ENCODE measurements at places on chromosomes 6 and 20.

- DNase-seq: no peak
Measured at GRCh38 chr6:32355018-32355417, 16.7 kb downstream of the TSBP1 start.

DNA sequence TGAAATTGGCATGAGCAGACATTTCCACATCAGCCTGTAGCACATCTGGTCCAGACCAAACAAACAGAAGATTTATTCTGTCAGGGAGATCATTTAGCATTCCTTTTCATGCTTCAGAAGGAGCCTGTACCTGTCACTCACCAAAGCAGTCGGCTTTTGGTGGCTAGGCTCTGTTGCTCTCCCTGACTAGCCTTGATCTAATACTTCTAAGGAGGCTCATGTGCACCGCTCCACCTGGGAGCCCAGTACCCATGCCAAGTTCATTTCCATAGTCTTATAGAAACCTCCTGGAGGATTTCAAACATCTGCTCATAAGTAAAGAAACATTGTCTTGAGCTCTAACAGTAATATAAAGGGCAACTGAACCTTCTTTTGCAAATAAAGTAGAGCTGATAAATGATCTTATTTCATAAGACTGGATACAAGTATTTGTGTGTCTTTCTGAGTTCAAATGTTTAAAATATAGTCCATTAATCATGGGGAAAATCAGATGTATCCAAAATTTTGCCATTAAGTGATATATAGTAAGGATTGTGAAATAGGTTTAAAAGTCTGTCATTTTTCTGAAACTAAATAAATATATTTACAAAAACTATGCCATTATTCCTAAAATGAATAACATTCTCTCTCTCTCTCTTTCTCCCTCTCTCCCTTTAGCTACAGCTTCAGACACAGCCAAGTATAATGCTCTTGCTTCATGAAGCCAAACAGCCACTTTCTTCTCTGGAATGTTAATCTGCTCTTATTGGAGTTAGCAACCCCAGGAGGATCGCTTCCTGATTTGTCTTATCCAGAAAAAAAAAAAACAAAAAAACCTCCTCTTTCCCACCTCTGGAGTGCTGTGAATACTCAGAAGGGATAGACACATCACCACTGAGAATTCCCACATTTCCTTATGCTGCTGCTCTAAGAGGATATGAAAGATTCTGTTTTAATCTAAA, 192.7 kb upstream of the TFAP2D start:
- no peak for DNase-seq

- DNase-seq: no peak
Measured at GRCh38 chr6:15672291-15672690, 9.5 kb upstream of the DTNBP1 start.

DNA sequence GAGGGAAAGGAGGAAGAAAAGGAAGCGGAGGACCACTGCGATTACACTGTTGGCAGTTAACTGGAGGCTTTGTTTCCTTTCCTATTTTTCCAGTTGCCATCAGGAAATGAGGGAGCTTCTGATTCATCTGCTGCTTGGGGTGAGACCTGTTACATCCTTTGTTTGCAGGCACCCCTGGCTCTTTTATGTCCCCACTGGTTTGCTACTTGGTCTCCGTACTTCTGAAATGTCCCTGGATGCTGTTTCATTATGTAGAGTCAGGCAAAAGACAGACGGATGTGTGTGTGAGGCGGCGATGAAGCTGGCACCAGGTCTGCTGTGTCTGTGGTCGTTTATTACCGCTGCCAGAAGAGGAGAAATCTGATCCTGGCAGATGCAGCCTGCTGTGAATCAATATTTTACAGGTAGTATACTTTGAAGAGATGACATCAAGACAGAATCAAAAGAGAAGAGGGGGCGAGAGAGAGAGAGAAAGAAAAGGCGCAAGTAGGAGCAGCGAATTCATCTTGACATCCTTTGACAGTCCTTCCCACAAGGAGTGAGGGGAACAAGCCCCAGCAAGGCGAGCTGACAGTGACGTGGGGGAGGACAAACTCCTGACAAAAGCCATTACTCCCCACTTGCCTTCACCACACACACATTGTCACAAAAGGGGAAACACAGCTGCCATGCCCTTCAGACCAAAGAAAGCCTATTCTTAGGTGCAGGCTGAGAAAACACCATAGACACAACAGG, 145.9 kb upstream of the FBXL4 start:
- DNase-seq: no peak

DNA sequence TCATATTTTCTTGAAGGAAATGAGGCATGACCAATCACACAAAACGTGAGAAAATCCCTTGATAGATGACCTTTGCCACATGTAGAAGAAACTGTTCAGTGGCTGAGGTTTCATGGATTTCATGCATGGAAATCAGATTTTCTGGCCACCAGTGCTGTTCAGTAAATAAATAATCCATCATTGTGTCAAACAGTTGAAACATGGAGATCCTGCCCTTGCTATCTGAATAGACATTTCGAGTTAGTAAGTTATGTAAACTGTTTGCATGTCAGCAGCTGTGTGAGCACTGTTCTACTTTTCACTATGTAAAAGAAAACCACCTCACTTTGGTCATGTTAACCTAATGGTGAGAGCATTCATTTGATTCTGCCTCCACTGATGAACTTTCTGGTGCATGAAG, 793.9 kb upstream of the EPHA7 start:
- DNase-seq: no peak

DNA sequence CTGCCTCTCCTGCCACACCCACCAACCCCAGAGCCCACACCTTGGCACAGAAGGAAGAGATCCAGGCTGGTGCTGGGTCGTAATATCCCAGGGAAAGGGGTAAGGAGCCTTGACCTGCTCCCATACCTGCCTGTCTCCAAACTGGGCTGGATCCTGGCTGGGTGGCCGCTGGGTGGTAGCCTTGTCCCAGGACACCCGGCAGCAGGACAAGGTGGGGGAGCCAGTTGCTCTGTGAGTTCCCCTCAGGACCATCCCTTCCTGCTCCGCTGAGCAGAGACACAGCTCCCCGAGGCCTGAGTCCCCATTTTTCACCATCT, 58.8 kb downstream of the UBE2V1 start:
- DNase-seq: no peak

DNA sequence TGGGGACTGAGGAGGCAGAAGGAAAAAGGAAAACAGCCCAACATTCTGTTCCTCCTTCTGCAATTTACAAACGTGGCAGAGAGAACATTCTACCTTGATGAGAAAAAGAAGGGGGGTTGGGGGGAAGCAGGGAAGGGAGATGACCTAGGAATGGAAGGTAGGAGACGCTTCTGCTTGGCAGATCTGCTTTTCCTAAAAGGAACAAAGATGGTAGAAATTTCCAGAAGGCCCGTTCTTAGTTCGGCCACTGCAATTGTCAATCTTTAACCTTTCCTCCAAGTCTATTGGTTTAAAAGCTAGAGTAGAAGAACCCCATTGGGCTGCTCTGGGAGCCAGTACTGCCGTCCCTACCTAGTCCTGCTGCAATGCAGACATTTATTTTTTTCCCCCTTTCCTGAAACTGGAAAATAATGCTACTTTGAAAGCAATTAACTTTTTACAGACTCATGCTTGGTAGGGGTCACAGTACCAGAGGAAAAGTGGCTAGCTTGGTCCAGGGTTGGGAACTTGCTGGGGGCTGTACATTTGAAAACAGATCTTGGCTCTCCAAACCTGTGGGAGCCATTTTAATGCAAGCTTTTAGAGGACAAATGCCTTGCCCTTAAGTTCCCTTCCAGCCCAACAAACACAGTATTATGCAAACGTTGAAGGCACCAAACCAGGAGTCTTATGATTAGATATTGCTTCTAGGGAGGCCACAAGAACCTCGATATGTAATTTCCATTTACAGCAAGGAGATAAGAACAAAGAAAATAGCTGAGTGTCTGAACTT, 2.6 kb downstream of the ZMYND8 start:
- no peak for DNase-seq

GRCh38 chr6:158894193-158894592, 75.0 kb upstream of the EZR start:
- no peak for DNase-seq

DNA sequence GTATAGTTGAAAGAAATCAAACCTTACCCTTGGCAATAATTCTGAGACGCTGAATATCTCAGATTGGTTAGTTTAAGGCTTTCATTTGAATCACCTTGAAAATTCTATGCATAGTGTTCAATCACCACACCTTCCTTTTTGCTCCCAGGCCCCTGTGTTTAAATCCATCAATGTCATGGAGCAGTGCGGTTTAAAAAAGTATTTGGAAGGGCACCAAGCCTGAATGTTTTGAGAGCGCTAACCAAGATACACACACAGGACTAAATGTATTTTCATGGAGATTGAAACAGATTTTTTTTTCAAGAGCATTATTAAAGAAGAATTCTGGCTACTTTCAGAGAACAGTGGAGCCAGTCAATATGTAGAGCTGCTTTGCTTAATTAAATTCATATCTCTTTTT, 195.7 kb downstream of the CENPW start:
- no peak for DNase-seq

DNA sequence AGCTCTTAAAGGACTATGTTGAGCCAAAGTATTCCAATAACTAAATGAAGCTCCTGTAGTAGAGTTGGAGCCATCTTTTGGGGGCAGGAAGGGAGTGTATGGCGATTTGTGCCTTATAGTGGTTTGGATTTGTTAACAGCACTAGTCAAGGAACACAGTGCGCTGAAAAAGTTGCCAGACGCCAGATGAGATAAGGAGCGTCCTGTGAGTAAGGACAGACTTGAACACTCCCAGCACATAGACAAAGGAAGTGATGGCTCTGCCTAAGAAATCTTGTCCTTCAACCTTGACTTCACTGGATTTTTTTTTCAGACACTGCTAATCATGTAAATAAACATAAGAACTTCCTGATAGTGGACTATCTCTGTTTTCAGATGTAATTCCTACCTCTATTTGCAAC, 136.9 kb downstream of the TRMT11 start:
- DNase-seq: no peak

DNA sequence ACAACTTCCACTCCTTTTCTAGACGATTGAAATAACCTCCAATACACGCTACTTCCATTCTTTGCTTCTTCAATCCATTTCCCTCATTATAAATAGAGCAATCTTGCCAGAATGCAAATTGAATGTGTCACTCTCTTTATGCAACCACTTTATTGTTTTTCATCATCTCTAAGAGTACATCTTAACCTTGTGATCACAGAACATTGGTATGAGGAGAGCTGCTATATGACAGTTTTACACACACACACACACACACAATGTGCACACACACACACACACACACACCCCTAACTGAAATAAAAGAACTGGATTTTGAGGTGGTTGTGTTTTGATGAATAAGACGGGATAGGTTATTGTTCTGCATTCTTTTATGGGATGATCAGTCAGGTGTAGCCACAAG, 187.0 kb downstream of the HDGFL1 start:
- no peak for DNase-seq

DNA sequence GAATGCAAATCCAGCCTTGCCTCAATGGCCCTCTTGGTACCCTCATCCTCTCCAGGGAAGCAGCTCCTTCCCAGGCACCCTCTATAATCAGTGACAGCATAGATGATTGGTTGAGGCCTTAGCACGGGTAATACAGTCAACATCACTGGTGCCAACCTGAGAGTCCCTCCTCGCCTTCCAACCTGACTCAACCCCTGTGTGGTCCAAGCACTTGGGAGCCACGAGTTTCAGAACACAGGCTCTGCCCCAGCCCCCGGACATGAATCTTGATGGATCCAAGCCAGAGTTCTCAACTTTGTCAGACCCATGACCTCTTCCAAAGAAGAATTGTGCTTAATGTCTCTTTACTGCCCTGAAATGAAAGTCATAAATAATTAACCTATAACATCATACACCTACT, 213.9 kb downstream of the PREX1 start:
- DNase-seq: no peak

GRCh38 chr20:37711001-37711400, 17.2 kb downstream of the CTNNBL1 start:
- DNase-seq: no peak

DNA sequence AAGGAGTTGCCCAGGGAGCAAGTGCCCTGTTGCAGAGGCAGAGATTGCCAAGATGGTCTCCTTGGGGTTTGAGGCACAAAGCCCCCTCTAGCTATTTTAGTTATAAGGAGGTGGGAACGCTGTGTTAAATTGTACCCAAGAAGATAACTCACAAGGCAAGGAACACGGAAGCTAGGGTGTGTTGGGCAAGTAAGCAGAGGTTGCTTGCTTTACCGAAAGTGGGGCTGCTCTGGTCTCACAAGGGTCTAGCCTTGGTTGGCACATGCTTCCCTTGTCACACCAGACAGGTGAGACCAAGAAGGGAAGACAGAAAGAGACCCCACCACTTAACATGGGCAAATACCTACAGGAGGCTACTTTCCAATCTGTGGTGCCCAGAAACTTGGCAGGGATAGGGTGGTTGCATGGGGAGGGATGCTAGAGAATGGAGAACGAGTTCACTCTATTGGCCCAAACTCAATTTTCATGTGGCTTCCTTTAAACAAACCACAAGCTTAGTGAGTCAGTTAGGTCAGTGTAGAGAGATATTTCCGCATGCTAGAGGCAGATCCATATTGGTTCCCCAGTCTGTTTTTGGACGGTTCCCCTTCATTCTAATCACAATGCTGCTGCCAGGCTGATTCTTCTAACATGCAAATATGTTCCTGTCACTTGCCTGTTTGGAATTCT, 42.4 kb downstream of the PLAGL1 start:
- no peak for DNase-seq

DNA sequence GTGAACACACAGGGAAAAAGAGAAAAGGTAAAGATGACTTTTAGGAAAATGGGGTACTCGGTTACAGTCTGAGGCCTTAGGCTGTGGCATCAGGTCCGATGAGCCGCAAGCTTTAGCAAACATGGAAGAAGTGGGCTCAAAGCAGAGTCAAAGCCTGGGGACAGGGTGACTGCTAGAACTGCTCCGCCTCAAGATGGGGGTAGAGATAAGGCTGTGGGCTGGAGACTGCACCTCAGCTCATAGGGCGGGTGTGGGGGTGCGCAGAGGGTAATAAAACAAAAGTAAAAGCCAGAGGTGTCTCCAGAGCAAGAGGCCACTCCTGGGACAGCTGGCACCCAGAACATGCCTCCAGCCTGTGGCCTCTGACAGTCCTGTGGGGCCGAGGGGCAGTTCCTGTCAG, 21.3 kb upstream of the SYNDIG1 start:
- no peak for DNase-seq

GRCh38 chr6:155264693-155265320, 994 bp downstream of the CLDN20 start:
- no peak for DNase-seq

GRCh38 chr6:96604420-96604819, 41.5 kb downstream of the FHL5 start:
- DNase-seq: no peak

DNA sequence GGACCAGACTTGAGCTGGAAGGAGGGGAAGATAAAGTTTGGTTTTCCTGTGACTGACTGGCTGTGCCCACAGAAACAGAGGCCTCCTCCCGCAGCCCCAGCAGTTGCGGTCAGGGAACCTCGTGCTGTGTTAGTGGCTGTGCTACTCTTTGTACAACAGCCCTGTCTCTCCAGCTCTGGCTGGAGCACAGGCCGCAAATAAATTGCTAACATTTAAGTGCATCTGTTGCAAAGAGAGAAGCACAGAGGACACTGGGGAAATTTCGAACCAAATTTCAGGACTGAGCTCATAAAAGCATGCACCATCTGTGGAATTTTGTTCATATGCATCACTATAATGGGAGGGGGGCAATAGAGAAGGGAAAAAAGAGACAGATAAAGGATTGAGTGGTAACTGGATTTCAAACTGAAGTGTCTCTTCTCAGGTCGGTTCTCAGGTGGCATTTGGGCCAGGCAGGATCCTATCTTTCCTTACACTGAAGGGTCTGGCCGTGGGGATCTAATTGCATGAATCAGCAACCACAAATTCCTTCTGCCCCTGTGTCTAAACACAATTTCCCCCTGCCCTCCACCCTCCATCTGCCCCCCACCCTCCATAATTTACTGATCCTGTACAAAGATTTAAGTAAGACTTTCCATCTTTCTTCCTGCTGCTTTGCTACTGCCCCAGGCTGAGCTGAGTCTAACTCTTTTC, 88.9 kb upstream of the ATXN1 start:
- no peak for DNase-seq

All from activated T-helper 9 cell treated with anti-CD3 and anti-CD28 coated beads, Interleukin-2, amount 50 U/mL, for 16 hours (primary cell).